ENCODE measurements at places on chromosomes 12 and 14.

- peak; percentile 76 for DNase-seq
These were observed 56.7 kb downstream of the MSRB3 start for GRCh38 chr12:65335021-65335714.

DNA sequence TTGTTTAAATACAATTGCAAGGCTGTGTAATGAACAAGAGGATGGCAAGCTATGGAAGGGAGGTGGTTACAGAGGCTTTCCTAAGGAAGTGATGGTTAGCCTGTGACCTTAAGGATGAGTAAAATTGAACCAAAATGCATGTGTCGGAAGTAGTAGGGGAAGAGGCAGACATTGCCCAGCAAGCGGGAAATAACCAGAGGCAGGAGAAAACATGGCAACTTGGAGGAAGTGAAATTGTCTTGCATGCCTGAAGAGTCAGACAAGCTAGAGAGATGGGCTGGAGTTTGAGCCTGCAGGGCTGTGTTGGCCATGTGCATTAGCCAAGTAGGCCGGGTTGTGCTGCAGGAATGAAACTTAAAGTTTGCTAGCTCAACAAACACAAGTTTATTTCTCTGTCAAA lies 96.2 kb downstream of the BTG1 start:
- DNase-seq = no peak

DNA sequence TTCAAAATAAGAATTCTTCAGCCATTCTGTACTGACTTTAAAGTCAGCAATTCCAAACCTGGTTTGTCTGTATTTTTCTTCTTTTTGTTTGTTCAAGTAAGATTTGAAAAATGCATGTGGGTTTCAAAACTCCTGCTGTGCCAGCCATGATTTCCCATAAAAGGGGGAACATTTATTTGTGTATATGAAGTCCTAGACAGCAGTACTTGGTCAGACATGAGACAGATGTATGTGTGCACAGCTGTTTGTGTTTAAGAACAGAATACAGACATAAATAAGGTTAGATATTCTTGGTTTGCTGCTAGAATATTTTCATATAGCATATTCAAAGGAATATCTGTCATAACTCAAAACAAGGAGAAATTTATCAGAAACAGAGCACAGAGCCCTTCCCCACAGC lies 236.0 kb downstream of the ADAMTS20 start:
- no peak for DNase-seq

GRCh38 chr14:38255408-38255672 lies 553 bp downstream of the CLEC14A start:
- no peak for DNase-seq

DNA sequence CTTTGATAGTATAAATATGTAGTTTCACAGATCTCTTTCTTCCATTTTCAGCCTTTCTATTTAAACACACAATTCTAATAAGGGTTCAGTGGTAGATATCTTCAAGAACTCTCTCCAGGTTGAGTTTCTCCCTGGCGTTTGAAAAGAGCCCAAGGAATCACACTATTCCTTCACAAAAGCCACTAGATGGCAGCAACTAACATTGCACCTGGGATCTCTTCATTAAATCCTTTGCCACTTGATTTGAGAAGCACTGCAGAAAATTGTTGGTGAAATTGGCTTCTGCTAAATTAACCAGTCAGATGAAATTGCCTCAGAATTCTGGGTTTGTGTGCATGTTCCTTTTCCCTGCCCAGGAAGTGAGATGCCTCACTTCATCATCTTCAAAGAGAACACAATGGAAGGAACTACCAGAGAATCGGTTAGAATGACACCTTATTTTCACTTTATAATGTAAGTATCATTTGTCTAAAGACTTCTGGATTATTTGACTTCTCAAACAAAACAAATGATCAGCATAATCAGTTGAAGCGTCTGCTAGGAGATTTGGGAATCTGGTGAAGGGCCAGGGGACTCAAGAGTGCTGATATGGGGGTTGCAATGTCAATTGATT lies 6.8 kb downstream of the CCDC198 start:
- peak; percentile 40 for DNase-seq

DNA sequence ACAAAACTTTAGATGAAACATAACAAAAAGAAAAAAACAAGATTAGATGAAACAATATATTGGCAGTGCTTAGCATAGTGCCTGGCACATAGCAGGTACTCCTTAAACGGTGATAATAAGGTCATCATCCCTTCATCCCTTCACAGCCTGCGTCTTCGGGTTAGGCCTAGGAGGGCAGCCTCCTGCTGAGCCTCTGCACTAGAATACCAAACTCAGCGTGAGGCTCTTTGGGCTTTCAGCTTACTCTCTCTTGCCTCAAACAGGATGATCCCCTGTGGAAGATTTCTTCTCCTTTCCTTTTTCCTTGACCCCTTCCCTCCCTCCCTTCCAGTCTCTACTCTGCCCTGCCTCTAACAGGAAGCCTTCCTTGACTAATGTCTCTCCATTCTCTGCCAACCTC lies 14.4 kb upstream of the FIGNL2 start:
- DNase-seq = peak; percentile 4

GRCh38 chr12:97886511-97887176 lies 424.0 kb downstream of the RMST start:
- DNase-seq = no peak

DNA sequence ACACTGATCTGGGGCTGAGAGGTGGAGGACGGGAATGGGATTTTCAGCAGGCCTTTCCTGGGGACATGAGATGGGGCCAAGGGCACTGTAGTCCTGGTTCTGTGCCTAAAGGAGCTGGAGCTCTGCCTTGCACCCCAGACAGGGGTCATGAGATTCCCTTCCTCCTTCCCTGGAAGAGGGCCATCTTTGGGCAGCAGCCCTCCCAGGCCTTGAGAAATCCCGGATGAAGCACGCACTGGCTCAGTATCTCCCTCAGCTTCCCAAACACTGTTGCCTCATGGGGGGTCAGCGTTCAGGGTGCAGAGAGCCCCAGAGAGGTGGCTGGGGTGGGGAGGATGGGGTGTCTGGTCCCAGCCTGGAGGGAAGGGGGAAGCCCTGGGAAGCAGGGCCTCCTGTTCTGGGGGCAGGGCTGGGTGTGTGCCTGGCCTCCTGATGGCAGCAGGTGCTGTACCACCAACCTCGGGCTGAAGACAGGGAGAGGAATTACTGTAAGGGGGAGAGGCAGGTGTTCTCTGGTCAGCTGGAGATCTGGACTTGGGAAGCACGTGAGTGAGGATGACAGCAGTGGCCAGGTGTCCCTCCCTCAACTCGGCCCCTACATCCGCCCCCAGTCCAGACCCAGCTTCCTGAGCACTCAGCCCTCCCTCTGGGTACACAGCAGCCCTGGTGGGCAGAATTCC lies 8.4 kb upstream of the NR4A1 start:
- DNase-seq = no peak

DNA sequence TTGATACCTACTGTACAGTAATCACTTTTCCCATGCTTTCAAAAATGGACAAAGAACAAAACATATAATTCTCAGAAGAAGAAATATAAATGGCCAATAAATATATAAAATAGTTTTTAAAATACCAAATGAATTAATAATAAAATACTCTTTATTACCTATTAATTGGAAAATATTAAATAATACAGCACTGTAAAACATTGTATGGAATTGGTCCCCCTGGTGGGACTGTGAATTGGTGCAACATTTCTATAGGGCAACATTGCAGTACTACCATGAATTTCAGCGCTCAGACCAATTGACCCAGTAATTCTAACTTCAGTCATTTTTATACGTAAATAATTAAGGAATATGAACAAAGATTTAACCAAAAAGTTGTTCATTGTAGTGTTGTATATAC lies 162.6 kb downstream of the PELI2 start:
- no peak for DNase-seq

- no peak for DNase-seq
These were observed 216.1 kb downstream of the SLC38A4 start for GRCh38 chr12:46609674-46610073.
